ENCODE measurements at places on chromosomes 5 and 9.

DNA sequence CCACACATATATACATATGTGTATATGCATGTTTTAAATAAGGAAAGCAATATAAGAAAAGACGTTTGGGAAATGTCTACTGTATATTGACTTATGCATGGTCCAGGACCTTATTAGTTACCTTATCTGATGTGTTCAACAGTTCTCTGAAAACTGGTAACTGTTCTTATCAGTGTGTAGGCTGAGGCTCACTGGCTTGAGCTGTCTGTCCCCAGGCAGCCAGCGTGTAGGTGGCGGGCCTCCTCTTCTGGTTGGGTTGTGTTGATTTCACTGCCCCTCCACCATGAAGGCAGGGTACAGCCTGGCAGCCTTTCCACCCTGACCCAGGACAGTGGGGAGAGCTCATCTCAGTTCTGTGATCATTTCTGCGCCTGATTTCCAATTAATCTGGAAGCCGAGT lies 38.7 kb upstream of the SEMA4D start:
- no peak for ATAC-seq

- no peak for ATAC-seq
These were observed 26.6 kb downstream of the MORN5 start for GRCh38 chr9:122186301-122186700.

- ATAC-seq: no peak
These were observed 148.1 kb upstream of the MPDZ start for GRCh38 chr9:13427587-13427986.

GRCh38 chr5:59285300-59286016 lies 608.1 kb downstream of the PDE4D start:
- ATAC-seq: no peak

GRCh38 chr5:116361171-116361967 lies 213.3 kb downstream of the SEMA6A start:
- ATAC-seq: peak; percentile 76

DNA sequence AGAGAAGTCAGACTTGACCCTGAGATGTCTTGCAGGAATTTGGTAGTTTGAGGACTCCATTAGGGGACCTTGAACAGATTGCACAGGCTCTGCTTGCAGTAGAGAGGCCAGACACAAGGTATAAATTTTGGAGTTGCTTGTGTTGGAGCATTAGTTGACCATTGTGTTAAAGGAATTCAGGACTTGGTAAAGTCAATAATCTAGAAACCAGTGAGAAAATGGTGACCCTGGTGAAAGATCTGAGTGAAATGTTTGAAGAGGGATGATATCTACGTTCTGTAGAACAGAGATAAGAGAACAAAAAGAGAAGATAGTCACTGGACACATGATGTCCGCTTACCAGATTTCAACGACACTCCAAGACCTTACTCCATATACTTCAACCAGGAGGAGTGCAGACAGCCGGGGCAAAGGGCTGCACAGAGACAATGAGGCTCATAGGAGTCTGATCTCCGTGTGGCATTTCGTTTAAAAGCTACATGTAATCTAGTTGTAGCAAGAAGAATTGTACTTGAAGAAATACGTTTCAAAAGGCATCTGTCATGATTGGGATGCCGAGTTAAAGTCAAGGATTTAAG lies 13.2 kb downstream of the DNAJC25 start:
- ATAC-seq: no peak

- peak; percentile 62 for ATAC-seq
These were observed 135.6 kb upstream of the PPP1R26 start for GRCh38 chr9:135343837-135344522.

DNA sequence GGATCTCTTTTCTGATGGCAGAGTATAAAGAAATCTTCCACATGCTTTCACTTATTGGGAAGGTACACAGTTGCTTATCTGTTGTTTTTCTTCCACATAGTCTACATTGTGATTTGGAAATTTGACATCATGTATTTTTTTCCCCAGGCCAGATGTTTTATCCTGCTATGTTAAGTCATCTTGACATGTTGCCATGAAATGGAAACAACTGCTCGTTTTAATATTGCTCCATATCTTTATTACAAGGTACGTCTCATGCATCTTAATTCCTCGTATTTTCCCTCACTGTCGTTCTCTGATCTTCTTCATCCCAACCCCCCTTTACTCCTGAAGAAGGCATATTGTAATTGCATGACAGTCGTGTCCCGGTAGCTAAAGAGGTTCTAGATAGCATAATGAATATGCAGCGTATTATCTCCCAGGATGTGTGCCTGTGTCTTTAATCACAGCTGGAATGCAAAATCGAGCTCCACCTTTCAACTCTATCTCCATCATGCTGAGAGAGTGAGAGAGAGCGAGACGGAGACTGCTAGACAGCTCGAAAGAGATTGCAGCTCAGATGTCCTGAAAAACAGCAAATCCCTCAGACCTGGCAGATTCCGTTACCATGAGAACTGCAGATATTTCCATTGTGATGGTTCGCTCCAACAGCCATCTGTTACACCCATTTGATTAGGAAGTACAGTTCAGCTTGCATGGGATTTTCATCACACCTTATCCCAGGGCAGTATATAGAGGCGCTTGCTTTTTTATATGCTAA lies 281.7 kb downstream of the TMEM38B start:
- ATAC-seq: no peak

- ATAC-seq: no peak
These were observed 119.9 kb upstream of the ANKRD55 start for GRCh38 chr5:56352808-56353590.

DNA sequence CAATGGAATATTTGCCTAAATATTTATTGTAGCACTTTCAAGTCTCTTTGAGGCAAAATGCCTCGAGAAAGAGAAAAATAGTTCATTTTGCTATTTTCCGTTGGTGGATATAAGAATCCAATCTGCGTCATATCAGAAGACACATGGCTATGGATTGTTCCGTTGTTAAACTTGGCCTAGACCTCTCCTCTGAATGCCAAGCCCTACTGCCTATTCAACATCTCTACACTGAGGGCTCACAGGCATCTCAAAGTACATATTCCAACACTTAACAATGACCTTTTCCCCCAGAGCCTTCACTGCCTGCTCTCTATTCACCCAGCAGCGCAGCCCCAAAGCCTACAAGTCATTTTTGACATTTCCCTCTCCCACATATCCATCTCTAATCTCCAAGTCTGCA lies 350.1 kb downstream of the GLIS3 start:
- no peak for ATAC-seq

DNA sequence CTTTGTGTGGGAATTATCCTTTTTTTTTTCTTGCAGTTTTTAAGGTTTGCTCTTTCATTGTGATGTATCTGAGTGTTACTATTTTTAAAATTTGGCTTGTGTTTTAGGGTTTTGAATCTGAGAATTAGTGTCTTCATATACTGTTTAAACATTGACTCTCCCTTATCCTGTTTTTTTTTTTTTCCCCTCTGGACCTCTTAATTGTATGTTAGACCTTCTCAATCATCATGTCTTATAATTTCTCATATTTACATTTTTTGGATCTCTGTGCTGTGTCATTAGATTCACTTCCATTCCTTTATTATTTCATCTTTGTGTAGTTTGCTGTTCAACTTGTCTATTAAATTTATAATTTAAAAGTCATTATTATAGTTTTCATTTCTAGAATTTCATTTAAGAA lies 47.0 kb downstream of the SCAMP1 start:
- no peak for ATAC-seq

DNA sequence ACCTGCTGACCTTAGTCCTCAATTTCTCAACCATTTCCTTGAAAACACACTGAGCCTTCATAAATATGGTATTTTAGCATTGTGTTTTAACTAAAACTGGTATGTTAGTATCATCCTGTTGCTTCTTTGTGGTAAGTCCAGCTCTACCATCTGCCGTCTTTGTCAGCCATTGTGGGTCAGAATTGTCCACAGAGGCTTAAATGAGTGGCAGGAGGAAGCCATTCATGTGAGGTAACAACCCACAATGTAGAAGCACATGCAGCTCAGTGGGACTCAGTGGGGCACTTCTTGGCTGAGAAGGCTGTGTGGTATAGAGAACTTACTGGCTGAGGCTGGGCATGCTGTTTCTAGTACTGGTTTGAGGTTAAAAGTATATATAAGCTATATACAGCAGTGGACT lies 149.2 kb upstream of the NR3C1 start:
- ATAC-seq: no peak

DNA sequence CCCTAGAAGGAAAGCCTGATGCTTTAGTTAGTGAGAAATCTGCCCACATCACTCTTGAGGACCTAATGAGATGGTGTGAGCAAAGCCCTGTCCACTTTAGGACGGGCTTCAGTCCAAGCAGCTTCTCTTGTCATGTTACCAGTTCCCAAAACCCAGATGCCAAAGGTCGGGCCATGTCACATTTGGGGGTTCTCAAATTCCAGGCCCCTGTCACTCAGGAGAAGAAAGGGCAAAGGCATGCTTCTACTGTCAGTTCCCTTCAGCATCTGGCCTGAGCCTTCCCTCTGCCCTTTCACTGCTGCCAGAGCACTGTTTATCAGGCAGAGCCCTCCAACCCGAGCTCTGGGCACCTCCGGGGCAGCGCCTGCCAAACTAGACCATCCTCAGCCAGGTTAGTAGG lies 556.0 kb downstream of the BNC2 start:
- ATAC-seq: no peak

- no peak for ATAC-seq
These were observed 128.7 kb downstream of the ATG10 start for GRCh38 chr5:82100303-82101077.

GRCh38 chr5:99037668-99038067 lies 108.9 kb upstream of the CHD1 start:
- ATAC-seq: no peak

- ATAC-seq: no peak
These were observed 3.1 kb upstream of the RABL6 start for GRCh38 chr9:136804509-136805206.
